ENCODE measurements at places on chromosomes 6 and 20. TPM values are rescaled to one million over a fixed set of nuclear protein-coding genes. Genes with fewer than 3 reads are reported as not detected.

DNA sequence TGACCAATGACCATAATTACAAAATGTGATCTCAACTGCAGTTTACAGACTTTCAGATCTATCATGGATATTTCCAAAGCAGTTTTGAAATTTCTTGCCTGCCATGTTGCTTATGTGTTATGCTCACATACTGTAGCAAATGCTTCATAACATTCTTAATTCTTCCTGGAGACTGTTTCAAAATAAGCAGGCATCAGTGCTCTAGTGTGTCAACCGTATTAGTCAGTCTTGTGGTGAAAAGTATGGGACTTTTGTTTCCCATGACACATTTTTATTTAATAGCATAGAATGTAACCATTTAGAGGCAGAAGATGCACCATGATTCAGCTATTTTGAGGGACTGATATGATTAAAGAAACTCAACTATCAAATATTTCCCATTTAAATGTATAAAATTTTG is 1.7 kb downstream of the POPDC3 start:
- DNase-seq, result no peak

DNA sequence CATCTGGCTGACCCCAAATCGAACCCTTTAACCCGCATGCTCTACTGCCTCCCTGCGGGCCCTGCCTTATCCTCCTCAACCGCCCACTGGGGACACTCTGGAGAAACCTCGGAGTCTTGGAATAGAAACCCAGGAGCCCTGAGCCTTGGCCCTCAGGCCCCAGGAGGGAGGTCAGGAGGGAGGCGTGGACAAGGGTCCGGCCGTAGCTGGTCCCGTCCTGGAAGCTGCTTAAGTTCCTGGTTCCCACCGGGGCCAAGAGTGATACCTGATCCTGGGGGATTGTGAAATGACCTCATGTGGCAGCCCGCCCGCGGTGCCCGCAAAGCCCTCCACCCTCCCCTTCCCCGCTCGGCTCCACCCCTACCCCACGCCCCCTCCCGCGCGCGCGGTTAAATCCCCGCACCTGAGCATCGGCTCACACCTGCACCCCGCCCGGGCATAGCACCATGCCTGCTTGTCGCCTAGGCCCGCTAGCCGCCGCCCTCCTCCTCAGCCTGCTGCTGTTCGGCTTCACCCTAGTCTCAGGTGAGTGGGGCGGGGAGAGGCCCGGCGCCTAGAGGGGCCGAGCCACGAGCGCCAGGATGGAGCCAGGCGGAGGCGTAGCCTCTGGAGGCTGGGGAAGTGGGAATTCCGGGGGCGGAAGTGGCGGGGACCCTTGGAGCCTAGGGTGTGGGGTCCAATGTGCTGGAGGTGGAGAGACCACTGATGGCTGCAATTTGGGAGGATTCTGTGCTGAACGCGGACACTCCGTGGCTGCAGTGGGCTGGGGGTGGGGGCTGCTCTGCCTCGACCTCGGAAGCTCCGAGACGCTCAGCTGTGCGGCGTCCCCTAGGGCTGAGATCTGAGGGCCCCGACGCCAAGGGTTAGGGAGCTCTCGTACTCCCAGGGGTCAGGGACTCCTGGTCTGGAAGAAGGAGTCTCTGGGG is at the start of gene WFDC2:
Gene WFDC2 (plus strand): TSS at position 418 of the 926 bp plus-strand sequence. CDS start 29 bp downstream, at position 447.
- DNase-seq, result peak; percentile 37

DNA sequence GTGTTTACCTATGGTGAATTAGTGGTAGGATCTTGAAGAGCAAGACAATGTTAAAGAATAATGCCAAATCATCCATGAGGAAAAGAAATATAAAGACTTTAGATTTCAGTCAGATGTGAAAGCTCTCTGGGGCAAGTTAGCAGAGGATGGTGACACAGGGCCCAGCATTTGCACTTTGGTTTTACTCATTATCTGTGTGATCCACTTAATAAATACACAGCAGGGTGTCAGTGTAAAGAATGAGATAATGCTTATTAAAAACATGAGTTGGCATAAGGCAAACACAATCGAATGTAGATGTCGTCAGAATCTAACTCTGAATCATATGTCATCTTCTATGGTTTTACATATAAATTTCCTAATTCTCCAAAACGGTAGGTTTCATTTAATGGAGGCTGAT is 130.4 kb upstream of the PREP start:
- DNase-seq, result no peak

DNA sequence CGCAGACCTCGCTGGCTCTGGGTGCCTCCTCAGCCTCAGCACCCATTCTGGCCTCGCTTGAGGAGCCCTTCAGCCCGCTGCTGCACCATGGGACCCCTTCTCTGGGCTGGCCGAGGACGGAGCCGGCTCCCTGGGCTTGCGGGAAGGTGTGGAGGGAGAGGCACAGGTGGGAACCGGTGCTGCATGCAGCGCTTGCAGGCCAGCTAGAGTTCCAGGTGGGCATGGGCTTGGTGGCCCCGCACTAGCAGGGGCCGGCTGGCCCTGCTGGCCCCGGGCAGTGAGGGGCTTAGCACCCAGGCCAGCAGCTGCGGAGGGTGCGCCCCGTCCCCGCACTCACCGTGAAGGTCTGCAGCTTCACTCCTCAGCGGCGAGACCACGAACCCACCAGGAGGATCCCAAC is 30.4 kb downstream of the DEFB114 start:
- DNase-seq, result no peak

- no peak for DNase-seq
Observed at GRCh38 chr20:22916021-22916842, 118.9 kb upstream of the SSTR4 start.

GRCh38 chr6:98014442-98015201 is 731.6 kb upstream of the MMS22L start:
- no peak for DNase-seq

DNA sequence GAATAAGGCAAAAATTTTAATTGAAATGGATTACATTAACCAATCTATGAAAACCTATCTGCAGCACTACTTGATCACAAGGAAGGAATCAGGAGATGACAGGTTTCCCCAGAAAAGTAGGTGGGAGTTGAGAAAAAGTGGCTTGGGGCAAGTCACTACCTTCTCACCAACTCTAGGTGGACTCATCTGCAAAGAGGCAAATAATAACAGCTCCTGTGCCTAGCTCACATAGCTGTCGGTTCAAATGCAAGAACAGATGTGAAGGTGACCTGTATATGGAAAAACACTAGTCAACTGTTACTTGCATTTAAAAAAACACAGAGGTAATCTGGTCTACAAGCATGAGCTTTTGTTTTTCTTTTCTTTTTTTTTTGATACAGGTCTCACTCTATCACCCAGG is 67.2 kb downstream of the POPDC3 start:
- no peak for DNase-seq

- DNase-seq, result no peak
Observed at GRCh38 chr6:5665173-5665572, 341.6 kb downstream of the NRN1 start.

DNA sequence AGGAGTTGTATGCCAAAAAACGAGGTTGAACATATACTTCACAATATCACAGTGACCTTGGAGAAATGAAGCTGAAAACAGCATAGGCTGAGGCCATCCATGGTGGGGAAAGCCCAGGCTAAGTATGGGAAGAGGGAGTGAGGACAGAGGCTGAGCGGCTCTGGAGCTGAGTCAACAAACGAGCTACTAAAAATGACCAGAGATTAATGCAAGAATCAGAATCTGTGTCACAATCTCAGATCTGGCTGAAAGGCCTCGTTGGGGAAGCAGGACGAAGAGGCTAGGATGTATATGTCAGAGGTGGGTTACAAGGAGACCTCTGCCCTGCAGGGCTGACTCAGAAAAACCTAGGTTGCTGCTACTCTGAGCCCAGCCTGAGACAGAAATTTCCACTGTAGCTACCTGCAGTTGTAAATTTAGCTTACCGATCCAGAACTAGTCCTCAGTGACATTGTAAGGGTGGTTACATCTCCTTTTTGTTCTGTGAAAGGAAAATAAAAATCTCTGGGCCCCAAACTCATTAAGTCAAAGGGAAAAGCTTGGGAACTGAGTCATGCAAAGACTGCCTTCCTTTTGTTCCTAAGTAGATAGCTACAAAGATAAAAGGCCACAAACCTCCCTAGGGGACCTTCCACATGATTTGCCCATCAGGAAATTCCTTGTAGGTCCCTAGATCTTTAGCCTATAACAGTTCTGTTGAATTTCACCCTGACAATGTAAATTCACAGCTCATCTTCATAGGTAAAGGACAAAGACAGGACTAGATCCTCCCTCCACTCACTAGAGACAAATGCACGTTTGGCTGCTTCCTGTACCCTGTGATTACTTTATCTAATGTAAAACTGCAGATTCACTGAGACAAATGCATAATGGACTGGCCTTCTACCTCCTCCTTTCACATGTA is 8.5 kb upstream of the TUBB2A start:
- DNase-seq, result no peak

- no peak for DNase-seq
Observed at GRCh38 chr6:37454420-37455140, 21.6 kb downstream of the CMTR1 start.

DNA sequence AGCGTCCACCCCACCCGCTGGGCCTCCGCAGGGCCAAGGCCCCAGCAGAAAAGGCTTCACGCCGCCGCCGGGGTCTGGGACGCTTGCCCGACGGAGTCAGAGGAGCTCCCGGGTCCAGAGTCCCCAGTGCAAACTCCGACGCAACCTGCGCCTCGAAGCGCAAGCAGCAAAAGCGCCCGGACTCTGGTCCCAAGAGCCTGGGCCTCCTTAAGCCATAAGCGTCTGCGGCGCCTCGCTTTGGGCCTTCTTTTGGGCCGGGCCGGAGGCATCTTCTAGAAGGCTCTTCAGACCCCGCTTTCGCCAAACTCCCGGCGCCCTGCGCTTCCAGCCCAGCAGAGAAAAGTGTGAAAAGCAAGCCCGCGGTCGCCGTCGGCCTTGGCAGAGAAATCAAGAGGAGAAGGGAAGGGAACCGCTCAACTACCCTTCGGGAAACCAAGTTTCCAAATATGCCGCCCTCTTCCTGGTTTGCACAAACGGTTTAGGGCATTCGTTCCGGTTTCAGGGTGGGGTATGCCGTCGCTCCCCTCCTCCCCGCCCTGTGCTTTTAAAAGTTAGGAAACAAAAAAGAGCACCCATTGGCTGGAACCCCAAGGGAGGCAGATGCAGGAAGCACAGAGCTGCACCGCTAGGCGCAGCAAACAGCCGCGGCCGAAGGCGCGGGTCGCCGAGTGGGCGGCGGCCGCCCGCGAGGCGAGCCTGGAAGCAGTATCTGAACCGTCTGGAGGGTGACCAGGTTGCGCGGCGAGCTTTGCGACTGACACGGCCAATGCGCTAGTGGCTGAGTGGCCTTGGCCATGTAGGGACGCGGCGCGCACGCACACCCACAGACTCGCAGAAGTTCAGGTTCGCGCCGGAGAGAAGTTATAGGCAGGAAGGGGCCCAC is 1.2 kb downstream of the TBX18 start:
- no peak for DNase-seq

GRCh38 chr20:41592516-41593216 is 25.5 kb downstream of the CHD6 start:
- DNase-seq, result no peak

DNA sequence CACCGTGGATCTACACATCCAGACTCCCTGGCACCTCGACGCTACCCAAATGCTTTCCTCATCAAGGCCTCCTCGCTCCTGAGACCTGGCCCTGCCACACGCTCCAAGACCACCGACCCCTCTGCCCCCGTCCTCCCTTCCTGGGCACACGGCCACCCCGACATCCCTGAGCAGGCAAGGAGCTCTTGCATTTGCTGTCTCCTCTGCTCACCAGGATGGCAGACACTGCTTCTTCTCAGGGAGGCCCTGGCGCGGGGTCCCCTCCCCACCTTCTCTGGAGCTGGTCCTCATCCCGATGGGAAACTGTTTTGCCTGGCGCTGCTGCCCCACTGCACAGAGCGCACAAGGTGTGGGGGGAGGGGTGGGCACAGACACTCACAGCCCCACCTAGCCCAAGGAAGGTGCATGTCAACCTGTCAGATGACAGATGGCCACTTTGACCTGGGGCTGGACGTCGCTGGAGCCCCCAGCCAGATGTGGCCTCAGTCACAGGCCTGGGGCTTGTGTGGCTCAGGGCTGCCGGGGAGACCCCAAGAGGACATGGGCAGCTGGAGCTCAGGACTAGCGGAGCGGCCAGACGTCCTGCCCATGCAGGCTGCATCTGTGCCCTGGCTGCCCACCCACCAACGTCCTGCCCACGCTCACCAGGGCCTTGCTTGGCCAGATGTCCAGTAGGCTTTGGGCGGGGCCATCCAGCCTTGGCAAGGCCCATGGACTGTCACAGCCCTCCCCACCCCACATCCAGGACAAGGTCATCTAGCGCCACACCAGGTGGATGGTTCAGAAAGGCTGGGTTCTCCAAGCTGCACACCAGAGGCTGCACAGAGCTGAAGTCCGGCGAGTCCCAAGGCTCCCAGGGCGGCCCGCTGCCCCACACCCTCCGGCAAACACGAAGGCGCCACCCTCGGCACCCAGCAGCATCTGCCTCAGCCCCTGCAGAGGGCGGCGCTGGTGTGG is 6.2 kb upstream of the KCNQ2 start:
- DNase-seq, result no peak

DNA sequence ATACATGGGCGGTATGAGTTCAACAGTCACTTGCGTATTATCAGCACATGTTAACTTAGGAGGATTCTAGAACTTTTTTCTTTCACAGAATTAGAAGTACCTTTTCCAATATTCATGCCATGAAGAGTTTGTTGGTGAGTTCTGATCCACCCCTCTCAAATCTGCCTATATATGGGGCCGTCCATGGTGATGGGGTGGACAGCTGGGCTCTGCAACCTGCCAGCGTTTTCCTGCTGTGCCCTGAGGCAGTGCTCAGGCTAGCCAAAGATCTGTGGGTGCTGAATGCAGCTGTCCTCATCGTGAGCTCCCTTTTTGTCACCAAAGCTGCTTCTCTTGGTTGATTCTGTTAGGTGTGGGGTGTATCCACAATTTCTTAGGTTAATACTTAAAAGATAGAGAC is 88.7 kb downstream of the THBS2 start:
- no peak for DNase-seq

DNA sequence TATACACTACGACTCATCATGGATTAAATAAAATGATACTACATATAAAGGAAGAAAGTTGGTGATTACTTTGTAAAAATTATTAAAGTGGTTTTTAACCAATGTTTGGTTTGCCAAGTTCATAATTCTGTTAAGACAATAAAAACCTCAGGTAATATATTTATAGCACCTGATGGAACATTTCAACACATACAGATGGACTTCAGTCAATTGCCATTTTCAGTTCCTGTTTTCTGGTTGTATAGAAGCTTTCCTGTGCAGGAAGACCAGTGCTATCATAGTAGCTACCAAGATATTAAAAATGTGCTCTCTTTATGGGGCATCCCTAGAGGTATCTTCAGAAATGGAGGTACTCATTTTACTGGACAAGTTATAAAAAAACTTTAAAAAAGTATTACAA is 1686.4 kb downstream of the GRIK2 start:
- no peak for DNase-seq

GRCh38 chr6:18155864-18156421 is 721 bp downstream of the KDM1B start:
- peak; percentile 67 for DNase-seq

- no peak for DNase-seq
Observed at GRCh38 chr20:57065646-57066045, 200.8 kb downstream of the BMP7 start.

CTAGE9 gene
- 0.16 TPM for total RNA-seq

BMP5 gene
- 1.3 TPM for total RNA-seq

HLA-DQB1 gene
- 1.3 TPM for total RNA-seq

SPTLC3 gene
- total RNA-seq, result 7.9 TPM

HSPA1A gene
- 202 TPM for total RNA-seq

CAGE1 gene
- not detected for total RNA-seq

ENPP4 gene
- 18.2 TPM for total RNA-seq

GABRR2 gene
- 0.32 TPM for total RNA-seq

METTL24 gene
- total RNA-seq, result 0.96 TPM

PI16 gene
- 2.8 TPM for total RNA-seq

MCHR2 gene
- not detected for total RNA-seq

MAS1 gene
- total RNA-seq, result not detected

TMC2 gene
- total RNA-seq, result 0.15 TPM

BPIFA3 gene
- total RNA-seq, result not detected

WFDC10B gene
- not detected for total RNA-seq

TP53TG5 gene
- not detected for total RNA-seq

IL17F gene
- not detected for total RNA-seq

Data from breast epithelium (tissue), 4 donors.